H9 (cell line): ENCODE measurements at places on chromosomes 5 and 9.

DNA sequence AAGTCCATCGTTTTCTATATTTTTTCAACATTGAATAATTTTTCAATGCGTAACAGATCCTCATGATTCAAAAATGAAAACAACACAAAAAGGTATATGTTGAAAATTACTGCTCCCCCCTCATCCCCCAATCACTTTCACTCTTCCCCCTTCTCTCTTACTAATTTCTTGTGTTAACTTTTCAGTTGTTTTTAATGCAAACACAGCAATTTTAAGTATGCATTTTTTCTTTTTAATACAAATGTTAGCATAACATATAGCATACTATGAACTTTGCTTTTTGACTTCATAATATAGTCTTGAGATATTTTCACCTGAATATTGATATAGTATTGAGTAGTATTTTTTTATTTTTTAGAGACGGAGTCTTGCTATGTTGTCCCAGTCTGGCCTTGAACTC is 41.1 kb upstream of the CAMK4 start:
- no peak for DNase-seq

- DNase-seq: no peak
Measured at GRCh38 chr9:72896439-72896838, 56.4 kb downstream of the ALDH1A1 start.

DNA sequence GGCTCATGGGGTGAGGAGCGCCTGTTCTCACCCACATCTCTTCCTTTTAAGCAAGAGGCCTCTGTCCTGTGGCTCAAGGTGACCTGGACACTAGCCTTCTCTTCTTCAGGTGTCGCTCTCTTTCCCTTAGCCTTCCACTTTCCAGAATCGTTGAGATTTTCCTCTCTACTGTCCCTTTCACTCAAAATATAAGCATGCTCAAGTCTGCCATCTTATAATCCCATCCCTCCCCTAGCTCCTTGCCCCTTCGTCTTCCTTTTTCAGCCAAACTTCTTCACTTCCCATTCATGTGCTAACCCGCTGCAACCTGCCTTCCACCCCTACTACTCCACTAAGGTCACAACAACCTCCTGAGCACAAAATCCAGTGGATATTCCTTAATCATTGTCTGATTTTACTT is 13.1 kb downstream of the PTGR1 start:
- no peak for DNase-seq

DNA sequence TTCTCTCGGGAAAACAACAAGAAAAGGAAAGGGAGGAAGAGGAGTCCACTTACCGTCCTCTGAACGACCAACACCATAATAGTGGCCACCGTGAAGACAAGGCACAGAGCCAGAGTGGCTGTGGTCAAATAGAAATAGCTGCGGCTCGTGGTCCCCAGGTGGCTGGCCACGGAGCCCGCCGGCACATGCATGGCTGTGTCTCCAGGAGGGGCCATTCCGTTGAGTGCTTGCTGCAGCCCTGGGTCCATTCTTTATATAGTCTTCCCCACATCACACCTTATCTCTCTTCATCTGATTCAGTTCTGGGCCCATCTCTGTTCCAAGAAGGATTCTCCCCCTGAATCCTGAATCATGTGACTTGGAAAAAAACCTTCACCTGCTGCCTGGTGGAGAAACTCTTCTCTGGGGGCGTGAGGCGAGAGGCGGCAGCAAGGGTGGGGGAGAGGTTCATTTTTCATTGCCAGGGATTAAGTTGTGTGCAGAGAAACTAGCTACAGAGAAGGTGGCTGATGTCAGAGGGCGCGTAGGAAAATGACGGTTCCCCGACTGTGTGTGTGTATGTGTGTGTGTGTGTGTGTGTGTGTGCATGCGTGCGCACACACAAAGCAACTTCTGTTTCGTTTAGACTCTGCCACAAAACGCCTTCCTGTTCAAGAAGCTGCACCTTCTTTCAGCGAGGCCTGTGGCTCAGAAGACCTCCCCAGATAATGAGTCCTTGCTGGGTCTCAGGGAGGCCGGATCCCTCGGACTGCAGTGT is at the start of gene TNFSF8:
TSS of gene TNFSF8 (minus strand) at position 536 of the 757 bp plus-strand sequence. CDS start at position 248, 288 bp downstream.
- no peak for DNase-seq

DNA sequence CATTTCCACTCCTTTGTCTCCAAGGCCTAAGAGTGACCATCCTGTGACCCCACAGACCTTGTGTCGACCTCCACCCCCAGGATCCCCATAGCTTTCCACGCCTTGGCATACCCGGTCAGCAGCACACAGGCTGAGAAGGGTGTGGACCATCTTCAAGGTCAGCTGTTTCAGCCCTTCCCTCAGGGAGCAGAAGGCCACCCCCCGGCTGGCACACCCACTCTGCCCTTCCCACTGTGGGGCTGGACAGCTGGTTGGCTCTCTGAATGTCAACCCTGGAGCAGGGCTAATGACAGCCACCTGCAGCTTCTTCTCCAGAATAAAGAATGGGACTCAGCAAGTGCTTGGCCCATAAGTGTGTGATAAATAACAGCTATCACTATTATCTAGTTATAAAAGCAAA is 93.1 kb downstream of the OLFM1 start:
- no peak for DNase-seq

DNA sequence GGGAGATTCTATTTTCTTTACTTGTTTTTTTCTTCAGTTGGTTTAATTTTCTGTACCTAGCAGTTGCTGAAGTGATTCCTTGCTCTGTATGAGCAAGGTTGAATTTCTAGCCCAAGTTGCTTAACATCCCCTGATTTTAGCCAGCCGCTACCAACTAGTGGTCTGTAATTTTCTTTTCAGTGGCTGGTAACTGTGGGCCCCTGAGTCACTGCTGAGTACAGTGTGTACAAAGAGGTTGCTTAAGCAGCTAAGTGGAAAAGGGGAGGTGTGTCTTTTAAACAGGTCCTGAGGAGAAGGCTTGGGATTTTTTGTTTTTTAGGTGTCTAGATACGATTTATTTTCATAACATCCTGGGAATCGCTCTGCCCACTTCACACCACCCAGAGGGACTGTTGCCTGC is 254.7 kb downstream of the NR3C1 start:
- no peak for DNase-seq

DNA sequence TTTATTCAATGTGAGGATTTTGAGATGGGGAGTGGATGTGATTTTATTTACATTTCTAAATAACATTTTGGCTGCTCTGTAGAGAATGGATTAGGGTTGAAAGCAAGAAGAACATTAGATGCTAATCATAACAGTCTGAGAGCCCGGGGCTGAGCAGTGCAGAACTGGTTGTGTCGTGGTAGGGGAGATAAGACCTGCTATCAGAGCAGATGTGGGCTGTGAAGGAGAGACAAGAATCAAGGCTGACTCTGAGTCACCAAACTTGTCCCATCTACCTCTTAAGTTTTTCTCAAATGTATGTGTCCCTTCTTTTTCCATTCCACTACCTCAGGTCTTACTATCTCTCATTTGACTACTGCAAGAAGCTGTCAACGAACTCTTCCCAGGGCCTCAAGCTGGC is 35.4 kb upstream of the SLC28A3 start:
- no peak for DNase-seq

DNA sequence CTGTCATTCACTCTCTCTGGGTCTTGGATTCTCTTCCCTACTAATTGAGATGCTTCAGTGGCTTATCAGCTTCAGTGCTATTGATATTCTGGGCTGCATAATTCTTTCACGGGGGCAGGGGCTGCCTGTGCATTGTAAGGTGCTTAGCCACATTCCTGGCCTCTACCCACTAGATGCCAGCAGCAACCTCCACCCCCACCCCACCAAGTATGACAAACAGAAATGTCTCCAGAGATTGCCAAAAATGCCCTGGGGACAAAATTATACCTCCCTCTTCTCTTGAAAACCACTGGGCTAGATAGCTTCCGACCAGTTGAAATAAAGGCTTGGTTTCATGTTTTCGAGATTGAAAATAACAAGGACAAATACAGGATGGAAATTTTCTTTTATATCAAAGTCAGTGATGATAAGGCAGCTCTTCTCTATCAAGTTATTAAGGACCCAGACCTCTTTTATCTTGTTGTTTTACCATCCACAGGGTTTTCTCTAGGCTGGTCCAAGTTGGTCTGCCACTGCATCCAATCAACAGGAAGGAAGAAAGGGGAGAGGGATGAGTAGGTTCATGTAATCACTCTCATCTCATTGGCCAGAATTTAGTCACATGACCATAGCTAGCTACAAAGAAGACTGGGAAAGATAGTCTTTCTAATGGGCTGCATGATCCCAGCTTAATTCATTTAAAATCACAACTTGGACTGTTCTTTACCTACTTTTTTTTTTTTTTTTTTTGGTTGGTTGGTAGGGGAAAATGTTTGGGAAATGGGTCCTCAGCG is 92.1 kb upstream of the RANBP3L start:
- DNase-seq: no peak

GRCh38 chr5:96843140-96843539 is 33.2 kb upstream of the ERAP2 start:
- no peak for DNase-seq

- no peak for DNase-seq
Measured at GRCh38 chr9:121075251-121076036, 689 bp downstream of the CNTRL start.
